Femur (tissue), 1 donor: ENCODE measurements at places on chromosomes 4 and X.
A peak's percentile ranks its signal among the peaks of the same experiment; 100 is the strongest.

DNA sequence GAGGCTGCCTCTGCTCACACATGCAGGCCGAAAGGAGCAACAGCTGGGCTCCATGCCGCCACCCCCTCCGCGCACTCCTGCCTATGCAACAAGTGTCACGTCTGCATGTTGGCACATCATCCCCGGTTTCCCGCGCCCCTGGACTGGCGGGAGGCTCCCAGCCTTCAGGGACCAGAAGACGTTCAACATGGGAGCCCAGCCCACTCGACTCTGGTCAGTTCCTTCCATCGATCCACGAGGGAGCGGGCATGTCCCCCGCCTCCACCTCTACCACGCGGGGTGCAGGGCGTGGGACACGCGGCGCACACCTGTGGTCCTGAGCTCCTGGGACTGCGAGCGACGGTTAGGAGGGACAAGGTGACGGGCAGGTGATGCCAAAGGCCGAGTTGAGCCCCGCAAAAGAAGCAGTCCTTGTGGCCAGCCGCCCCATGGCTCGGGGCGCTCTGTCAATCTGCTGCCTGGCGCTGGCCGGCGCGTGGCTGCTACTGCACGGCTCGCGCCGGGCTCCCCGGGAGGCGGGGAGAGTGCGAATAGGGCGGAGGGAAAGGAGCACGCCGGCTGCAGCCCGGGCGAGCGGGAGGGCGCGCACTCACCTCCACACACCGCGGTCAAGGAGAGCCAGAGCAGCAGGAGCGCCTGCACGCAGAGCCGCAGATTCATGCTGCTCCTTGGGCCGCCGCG lies 645 bp downstream of the APLN start:
- DNase-seq: peak; percentile 39

DNA sequence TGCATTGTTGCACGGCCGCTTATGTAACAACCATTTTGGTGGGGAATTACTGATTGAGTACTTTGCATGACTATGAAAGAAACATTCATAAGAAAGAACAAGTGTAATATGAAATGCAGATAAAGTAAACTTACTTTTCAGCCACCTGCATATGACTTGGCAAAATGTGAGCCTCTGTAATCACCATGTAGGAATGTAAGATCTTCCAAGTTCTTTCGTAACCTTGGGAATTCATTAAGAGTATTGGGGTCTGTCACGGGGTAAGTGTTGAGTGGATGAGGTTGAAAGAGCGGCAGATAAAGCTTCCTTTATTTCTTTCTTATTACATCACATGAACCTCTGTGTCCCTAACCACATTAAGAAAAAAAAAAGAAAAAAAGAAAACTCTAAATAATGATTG lies 348.5 kb upstream of the NR3C2 start:
- no peak for DNase-seq

DNA sequence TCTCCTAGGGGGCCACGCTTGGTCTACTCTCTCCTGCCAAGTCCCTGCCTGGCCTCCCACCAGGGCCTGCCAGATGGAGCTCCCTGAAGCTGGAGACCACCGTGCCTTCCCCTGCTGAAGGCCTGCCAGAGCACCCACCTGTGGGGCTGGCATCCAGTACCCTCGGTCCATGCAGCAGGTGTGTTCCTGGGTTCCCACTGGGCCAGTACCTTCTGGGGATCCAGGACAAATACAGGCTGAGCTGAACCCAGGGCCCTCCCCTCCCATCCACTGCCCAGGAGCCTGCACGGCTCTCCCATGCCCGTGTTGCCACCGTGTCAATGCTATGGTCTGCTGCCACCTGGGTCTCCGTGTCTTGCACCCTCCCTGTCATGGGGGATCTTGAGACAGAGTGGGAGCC lies 68.8 kb downstream of the ABLIM2 start:
- DNase-seq: no peak

- no peak for DNase-seq
These were observed 16.4 kb downstream of the TMEM154 start for GRCh38 chr4:152663203-152664066.

DNA sequence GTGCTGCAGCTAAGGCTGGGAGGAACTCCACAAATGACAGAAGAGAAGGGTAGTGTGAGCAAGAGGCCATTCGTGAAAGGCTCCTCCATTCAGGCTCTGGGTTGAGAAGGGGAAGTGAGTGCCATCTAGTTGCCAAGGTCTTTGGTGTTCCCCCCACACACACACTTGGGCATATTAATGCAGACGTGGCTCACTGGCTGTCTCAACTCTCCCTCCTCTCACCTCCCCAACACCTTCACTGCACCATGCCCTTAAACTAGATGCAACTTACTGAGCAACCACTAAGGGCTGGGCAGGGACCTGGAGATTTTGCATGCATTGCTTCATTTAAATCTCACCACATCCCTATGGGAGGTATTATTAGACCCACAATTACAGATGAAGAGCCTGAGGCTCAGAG lies 8.7 kb downstream of the CLRN2 start:
- DNase-seq: no peak

- no peak for DNase-seq
These were observed 132.1 kb downstream of the COL4A6 start for GRCh38 chrX:108306086-108306485.

DNA sequence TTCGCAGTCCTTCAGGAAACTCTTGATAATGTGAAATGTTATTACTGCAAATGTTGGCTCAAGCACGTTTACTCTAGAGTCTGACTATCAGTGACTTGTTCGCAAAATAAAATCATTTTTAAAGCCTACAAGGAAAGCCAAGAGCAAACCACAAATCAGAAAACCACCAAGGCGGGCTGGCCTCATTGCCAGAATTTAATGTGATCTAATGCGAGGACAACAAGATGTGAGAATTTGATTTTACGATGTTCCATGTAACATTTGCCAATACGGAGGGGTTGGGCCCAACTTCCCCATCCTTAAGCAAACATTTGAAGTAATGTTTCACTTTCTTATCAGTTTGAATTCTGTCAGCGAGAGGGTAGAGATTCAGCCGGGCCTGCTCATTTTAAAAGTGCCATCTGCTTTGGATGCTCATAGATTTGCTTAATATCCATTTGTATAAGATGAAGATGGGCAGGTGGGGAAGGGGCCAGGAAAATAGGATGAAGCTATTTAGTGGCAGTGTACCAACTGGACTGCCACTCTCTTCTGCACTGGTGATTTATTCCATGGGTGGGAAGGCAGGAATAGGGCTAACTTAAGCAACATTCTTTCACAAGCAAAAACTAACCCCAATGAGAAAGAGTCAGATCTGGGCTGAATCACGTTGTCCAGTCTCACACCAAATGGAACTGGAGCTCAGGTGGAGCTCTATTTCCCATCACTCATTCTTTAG lies 225.3 kb downstream of the ANAPC10 start:
- peak; percentile 64 for DNase-seq

GRCh38 chr4:16278178-16278577 lies 51.9 kb upstream of the TAPT1 start:
- no peak for DNase-seq
